Myometrial cell (primary cell): ENCODE measurements at places on chromosomes 6 and 20. TPM values are rescaled to one million over a fixed set of nuclear protein-coding genes. Genes with fewer than 3 reads are reported as not detected.

CCN5 gene
- total RNA-seq = not detected in 2 replicates

C20orf204 gene
- under 0.01 TPM in 1 of 2 replicates, not detected in the other for total RNA-seq

SNHG17 gene
- total RNA-seq = 3.2 and 15.2 TPM in 2 replicates

SMPD2 gene
- total RNA-seq = 4.9 and 15.6 TPM in 2 replicates

FAM83C gene
- total RNA-seq = not detected in 2 replicates

ACSS1 gene
- total RNA-seq = 5.2 and 7.1 TPM in 2 replicates

RHAG gene
- total RNA-seq = not detected in 2 replicates

VNN1 gene
- 1.4 and 3.0 TPM in 2 replicates for total RNA-seq

OOEP gene
- total RNA-seq = not detected in 2 replicates

TPD52L1 gene
- total RNA-seq = 0.29 and 0.71 TPM in 2 replicates
